ENCODE measurements at places on chromosomes 12 and 14.

GRCh38 chr12:70560671-70561070, 76.6 kb downstream of the PTPRB start:
- DNase-seq, result no peak

DNA sequence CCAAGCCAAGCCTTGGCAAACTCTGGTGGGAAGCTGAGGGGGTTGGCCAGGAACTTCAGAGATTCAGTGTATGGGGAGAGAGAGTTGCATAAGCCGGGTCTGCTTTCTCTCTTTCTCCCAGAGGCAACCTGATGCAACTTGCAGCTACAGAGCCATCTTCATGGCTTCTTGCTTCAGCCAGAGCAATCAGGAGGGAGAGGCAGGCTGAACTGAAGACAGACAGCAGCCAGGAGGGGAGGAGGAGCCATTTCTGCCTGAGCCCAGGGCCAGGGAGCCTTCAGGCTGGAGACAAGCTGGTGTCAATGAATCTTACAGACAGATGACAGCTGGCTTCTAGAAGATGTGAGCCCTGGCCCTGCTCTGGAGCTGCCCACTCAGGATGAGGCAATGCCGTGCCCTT, 18.7 kb downstream of the NPC2 start:
- no peak for DNase-seq

GRCh38 chr14:22982477-22983245, at the start of gene AJUBA:
TSS of gene AJUBA (minus strand) at chr14:22982551. CDS start at chr14:22982266, 285 bp downstream.
- DNase-seq, result peak; percentile 67

DNA sequence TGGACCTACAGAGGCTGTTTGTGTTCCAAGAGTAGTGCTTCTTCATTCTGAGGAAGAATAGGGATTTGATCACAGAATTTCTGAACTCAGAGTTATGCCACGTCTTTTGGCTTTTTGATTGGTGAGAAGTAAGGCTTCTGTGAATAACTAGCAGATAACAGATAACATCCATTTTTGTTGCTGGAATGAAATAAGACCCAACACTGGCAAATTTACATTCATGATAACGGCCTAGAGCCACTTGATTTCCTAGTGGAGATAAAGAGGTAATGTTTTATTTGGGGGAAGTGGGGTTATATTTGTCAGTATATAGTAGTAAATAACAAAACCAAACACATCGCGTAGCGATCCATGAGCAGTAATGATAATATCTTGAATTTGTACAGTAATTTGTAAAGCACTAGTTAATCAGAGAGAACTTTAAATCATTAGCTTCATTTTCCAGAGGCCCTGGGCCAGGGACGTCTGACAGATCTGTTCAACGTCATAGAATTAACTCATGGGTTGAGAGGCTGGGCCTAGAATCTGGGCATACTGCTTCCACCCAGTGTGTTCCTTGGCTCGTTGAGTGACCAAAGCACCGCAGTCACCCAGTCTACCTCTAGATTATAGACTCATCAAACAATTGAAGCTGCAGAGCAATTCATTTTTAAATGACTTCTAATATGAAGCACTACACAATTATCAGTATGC, 79.6 kb downstream of the HMGA2 start:
- no peak for DNase-seq

- DNase-seq, result no peak
Measured at GRCh38 chr14:102917056-102917385, 5.4 kb upstream of the AMN start.

DNA sequence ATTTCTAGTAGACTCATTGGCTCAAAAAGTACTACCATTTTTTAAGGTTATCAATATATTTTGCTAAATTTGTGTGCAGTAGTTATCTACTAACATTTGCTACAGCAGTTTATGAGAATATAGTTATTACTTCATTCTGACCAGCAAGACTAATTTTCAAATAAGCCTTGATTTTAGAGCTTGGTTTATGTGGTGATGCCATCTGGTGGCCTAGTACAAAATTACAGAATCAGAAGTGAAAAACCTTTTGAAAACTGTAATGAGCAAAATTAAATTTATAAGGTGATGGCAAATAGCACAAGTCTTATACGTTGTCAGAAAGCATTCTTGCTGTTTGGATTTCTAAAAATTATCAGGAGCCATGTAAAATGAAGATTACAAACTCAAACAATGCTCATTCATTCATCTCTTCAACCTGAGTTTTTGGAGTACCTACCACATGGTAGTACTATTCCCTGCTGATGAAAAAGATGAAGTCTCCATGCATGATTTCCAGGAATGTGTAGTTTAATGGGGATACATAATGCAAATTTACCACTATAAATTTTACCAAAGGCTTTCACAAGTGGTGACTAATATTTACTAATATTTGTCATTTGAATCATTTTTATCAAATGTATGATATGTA, 51.0 kb downstream of the MAGOHB start:
- peak; percentile 28 for DNase-seq

- DNase-seq, result no peak
Measured at GRCh38 chr12:58026426-58026825, 85.1 kb downstream of the ATP23 start.

DNA sequence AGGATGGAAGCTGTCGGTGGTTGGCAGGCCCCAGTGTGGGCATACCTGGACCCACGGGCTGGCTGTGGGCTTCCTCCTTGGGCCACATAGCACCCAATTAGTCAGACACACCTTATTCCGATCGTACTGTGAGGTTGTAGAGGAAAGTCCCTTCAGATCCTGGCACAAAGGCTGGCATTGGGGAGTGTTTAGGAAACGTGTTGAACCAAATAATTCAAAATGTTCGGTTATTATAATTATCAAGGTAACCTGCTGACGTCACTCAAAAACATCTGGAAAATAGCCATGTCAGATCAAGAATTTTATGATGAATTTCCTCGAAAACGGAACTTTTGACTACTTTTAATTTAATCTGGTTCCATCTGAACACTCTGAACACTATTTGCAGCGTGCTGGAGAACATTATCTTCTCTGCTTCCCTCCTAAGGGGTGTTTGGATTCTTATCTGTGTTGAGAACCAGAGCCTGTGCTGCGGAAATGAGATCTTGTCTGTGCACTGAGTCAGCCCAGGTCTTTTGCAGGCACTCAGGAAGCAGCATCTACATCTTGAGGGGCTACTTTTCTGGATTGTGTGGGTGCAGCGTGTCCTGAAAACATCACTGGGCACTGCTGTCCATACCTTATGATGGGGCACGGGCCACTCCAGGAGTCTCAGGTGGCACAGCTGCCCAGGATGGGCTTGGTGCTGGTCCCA, 100.3 kb downstream of the SLC25A47 start:
- DNase-seq, result no peak

GRCh38 chr14:51424041-51424440, 184.0 kb downstream of the TMX1 start:
- DNase-seq, result no peak

- no peak for DNase-seq
Measured at GRCh38 chr14:101207897-101208296, 304.4 kb upstream of the RTL1 start.

- DNase-seq, result no peak
Measured at GRCh38 chr12:121443911-121444841, 44.3 kb downstream of the RNF34 start.

DNA sequence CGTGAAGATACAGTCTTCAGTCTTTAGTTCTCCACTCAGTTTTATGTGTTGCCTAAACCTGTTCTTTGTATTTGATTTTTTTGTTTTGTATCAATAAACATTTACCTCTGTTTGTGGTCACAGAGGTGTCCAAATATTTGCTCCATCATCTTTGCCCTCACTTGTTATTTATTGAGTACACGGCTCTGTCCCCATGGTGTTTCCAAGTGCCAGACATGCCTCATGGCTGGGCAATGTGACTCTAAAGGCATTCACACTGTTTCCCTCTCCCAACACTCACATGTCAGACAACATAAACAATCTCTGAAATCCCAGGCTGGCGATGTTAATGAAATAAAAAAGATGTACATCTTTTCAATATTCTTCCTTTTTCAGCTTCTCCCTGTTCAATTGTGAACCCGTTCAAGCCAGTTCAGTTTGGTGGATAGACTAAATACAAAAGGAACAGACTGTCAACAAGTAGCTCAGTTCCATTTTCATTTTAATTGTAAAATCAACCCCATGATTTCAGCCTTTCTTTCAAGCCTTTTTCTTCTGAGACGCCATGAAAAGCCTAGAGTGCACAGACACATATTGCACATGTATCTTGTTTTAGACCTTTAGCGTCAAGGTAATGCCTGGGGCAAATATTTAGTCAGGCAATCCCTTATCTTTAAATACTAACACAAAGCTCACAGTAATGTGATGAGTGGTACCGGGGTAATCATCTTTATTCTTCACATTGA, 680.7 kb downstream of the GALC start:
- DNase-seq, result no peak

DNA sequence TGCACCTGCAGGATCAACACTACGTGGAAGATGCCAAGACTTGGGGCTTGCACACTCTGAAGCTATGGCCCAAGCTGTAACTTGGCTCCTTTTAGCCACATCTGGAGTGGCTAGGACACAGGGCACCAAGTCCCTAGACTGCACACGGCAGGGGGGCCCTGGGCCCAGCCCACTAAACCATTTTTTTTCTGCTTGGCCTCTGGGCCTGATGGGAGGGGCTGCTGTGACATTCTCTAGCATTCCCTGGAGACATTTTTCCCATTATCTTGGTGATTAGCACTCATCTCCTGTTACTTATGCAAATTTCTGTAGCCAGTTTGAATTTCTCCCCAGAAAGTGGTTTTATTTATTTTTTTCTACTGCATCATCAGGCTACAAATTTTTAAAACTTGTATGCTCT, 1080.7 kb downstream of the LRFN5 start:
- no peak for DNase-seq

DNA sequence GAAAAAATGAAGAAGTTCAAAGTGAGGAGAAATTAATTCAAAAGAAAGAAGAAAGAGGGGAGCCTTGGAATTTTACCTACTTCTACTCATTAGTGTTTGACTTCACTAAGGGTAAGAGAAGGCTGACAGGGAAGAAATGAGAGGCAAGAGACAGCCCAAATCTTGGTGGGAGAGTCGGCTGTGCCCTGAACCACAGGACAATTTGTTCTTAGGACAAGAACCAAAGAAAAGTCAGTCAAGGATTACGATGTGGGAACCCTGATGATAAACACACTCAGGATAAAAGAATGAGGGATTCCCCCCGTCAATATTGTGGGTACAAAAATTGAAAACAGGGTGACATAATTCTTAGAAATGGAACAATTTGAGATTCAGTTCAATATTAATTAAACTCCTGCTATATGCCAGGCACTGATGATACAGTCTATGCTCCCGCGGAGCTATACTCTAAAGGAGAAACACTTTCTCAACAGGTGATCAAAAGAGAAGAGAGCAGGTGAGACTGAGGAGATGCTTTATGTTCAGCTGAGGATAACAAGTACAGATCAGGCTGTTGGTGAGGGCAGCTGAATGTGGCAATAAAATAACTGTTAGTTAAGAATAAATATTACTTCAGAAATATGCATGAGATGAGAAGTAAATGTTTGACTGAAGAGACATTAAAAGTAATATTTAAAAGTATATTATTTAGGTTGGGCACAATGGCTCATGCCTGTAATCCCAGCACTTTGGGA, 175.4 kb downstream of the SLC25A21 start:
- DNase-seq, result no peak

DNA sequence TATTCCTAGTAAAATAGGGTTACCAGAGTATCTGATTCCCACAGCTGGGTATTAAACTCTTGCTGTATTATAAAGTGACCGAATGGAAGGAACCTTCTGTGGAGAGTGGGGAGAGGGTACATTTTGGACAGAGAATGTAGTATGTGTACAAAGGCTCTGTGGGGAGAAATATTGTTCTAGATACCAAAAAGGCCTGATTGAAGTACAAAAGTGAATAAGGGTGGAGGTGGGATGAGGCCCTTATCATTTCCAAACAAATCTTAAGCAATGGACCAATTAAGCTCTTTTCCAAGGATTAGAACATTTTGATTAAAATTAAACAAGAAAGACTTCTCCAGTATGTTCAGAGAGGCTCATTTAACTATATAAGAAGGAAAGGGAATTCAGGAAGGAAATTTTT, 20.4 kb downstream of the EID3 start:
- DNase-seq, result no peak

GRCh38 chr12:105466231-105466900, 135.9 kb downstream of the C12orf75 start:
- no peak for DNase-seq

GRCh38 chr14:68474741-68475140, 318.1 kb downstream of the ZFP36L1 start:
- no peak for DNase-seq

DNA sequence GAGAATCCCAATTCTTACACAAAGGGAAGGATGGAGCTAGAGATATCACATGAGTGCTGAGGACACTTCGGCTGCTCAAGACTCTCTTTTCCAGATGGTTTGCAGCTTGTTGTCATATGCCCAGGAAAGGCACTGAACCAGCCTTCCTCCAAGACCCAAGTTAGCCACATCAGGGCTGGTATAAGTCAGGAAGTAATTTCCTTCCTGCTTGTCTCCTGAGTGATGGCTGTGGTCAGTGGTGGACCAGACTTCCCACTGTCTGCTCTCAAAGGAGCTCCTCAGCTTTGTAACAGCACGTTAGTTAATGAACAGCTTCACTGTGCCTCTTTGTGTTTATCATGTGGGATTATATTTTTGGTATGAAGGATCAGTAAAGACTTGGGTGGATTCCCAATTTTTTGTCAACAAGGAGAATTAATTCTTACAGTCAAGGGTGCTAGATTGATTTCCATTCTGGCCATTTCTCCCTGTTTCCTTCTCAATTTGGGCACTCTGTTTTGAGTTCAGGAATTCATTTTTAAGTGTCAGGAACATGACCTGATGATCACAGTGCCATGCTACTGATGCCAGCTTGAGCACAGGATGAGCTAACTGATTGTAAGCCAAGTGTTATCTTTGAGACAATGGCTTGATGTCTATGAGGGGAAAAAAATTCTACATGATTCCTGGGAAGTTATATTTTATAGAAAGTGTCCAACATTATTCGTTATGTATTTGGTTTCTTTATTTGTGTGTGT, 145.8 kb downstream of the GCH1 start:
- DNase-seq, result no peak

DNA sequence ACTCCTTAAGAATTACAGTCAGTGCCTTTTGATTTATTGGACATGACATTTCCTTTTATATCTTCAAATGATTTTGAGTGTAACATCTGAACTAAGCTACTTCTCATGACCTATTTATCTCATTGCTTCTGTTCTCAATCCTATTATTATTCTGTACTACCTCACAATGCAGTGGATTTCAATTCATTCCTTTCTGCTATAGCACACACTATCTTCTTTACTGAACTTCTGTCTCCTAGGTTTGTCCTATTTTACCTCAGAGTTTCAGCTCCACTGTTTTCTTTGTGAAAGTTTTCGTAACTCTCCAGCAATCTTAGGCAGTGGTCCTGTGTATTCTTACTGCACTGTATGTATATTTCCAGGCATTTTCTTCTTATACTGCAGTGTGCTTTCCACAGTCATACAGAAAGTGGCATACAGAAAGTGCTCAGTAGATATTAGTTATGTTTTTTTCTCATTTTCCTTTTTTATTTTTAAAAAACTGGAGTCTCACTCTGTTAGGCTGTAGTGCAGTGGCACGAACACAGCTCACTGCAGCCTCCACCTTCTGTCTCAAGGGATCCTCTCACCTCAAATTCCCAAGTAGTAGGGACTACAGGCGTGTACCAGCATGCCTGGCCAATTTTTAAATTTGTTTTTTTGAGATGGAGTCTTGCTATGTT, 368.6 kb upstream of the RGS6 start:
- no peak for DNase-seq
